ENCODE measurements at places on chromosomes 12 and 14.
A peak's percentile ranks its signal among the peaks of the same experiment; 100 is the strongest.

GRCh38 chr12:108859923-108860291 lies 2.5 kb upstream of the SSH1 start:
- DNase-seq = no peak

- no peak for DNase-seq
Observed at GRCh38 chr14:105739331-105740102, 213.1 kb downstream of the TMEM121 start.

DNA sequence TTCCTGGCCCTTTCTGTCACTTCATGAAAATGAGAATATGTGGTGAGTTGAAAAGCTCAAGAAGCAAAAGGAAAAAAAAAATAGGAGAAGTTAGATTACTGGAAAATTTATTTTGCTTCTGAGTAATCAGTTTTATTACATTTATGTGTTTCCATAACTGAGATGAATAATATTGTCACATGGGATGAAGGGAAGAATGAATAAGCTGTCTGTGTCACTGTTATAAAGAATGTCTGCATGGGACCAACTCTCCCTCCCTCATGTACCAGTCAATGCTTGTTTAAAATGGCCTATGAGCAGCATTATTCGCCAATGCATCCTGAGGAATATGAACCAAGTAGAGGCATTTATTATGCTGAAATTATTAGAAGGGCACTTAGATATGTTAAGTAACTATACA lies 246.3 kb downstream of the PRKD1 start:
- DNase-seq = no peak

DNA sequence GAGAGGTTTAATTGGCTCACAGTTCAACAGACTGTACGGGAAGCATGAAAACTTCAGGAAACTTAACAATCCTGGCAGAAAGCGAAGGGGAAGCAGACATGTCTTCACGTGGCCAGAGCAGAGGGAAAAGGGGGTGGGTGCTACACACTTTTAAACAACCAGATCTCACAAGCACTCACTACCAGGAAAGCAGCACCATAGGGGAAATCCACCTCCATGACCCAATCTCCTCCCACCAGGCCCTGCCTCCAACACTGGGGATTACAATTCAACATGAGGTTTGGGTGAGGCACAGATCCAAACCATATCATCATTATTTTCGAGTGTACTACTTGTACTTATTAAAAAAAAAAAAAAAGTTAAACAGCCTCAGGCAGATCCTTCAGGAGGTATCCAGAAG lies 29.9 kb downstream of the RXYLT1 start:
- no peak for DNase-seq

- DNase-seq = no peak
Observed at GRCh38 chr14:104680056-104680805, 9.2 kb upstream of the INF2 start.

GRCh38 chr12:129701631-129702101 lies 202.2 kb downstream of the TMEM132D start:
- no peak for DNase-seq

DNA sequence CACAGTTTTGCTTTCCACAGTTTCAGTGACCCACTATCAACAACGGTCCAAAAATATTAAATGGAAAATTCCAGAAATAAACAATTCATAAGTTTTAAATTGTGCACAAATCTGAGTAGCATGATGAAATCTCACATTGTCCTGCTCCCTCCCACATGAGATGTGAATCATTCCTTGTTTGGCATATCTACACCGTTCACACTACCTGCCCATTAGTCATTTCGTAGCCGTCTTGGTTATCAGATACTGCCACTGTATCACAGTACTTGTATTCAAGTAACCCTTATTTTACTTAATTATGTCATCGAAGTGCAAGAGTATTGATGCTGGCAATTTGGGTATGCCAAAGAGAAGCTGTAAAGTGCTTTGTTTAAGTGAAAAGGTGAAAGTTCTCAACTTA lies 145.3 kb downstream of the SLC5A8 start:
- no peak for DNase-seq

GRCh38 chr12:103560604-103561101 lies 26.4 kb upstream of the STAB2 start:
- no peak for DNase-seq

DNA sequence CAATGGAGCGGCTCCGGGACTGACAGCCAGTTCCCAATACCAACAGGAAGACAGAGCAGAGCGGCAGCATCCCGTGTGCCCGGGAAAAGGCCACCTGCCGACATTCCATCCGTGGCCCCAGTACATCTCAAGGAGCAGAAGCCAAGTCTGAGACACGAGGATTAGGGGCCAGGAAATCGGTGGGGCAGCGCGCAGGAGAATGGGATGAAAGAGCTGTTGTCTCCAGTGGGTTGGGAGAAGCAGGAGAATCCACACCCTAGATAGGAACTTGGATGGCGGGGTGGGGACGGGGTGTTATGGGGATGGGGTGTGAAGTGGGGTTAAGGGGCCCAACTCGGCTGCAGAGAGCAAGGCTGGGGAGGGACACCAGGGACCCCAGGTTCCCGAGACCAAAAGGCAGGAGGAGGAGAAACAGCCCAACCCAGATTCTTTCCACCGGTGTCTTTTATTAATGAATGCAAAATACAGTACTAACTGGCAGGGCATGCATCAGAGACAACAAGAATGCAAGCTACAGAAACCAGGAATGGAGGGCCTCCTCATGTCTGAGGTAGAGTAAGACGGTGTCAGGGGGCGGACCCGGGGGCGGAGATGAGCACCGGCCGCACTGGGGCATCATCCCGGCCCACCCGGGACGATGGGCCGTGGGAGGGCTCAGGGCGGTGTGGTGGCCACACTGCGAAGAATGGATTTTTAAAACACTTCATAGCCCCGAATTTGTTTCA lies 50.3 kb downstream of the BEGAIN start:
- DNase-seq = no peak

DNA sequence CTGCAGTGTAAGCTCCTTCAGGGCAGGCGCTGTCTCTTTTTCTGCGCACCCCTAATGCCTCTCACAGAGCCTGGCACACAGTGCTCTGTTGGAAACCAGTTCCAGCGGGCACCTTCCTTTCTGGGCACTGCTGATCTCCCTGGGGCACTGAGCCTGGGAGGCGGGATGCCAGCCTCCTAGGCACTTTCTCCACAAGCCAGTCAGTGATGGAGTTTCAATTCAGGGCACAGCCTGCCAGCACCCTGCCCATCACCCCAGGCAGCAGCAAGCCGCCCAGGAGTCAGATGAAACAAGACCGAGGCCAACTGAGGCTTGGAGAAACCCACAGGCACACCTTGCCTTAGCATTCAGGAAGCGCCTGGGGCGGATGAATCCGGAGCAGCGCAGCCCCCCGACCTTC lies 5.7 kb upstream of the CTDSP2 start:
- DNase-seq = no peak

- no peak for DNase-seq
Observed at GRCh38 chr12:51870504-51870903, 17.4 kb upstream of the ANKRD33 start.

GRCh38 chr14:105075379-105076295 lies 10.4 kb upstream of the GPR132 start:
- DNase-seq = peak; percentile 83

Measured in NCI-H82 (cell line).